ENCODE measurements at places on chromosomes 7 and 10. TPM values are rescaled to one million over a fixed set of nuclear protein-coding genes. Genes with fewer than 3 reads are reported as not detected.

DNA sequence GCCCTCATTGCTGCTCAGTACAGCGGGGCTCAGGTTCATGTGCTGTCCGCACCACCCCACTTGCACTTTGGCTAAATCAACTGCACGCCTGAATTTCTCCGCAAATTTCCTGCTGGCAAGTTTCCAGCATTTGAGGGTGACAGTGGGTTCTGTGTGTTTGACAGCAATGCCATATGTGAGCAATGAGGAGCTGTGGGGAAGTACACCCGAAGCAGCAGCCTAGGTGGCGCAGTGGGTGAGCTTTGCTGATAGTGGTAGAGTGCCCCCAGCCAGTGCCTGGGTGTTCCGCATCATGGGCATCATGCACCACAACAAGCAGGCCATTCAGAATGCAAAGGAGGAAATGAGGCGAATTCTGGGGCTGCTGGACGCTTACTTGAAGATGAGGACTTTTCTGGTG is 103.9 kb upstream of the POT1 start:
- no peaks in the 10 kb centered on the region for H3K27me3 ChIP-seq
- H3K4me1 ChIP-seq = no peaks in the 10 kb centered on the region
- no peak overlapping the region for H3K4me3 ChIP-seq
- H3K27ac ChIP-seq = no peak overlapping the region
- no peak for DNase-seq
- H3K36me3 ChIP-seq = no peaks in the 10 kb centered on the region

DNA sequence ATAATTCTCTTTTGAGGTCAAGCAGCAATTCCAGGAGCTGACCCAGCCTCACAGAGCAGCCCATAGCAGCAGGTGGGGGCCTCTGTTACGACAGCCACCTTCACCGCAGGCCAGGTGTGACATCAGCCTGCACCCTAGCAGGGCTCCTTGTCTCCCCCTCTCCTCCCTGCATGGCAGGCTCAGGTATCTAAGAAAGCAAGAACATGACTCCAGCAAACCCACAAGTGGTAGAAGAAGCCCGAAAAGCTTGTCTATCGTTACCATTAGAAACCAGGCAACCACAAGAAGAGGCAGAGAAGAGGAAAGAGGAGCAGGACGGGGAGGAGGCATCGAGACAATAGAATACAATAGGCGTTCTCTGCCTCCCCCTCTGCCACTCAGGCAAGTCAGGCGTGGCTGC is 104.0 kb upstream of the PRR15 start:
- H3K27me3 ChIP-seq = no peaks in the 10 kb centered on the region
- no peak overlapping the region for H3K27ac ChIP-seq
- no peaks in the 10 kb centered on the region for H3K4me1 ChIP-seq
- H3K4me3 ChIP-seq = no peak overlapping the region
- DNase-seq = no peak
- no peaks in the 10 kb centered on the region for H3K36me3 ChIP-seq

- no peak overlapping the region for H3K4me3 ChIP-seq
- DNase-seq = no peak
- H3K27me3 ChIP-seq = no peaks in the 10 kb centered on the region
- no peak overlapping the region for H3K27ac ChIP-seq
- no peaks in the 10 kb centered on the region for H3K36me3 ChIP-seq
Measured at GRCh38 chr7:83851551-83851950, 202.6 kb upstream of the SEMA3E start.

DNA sequence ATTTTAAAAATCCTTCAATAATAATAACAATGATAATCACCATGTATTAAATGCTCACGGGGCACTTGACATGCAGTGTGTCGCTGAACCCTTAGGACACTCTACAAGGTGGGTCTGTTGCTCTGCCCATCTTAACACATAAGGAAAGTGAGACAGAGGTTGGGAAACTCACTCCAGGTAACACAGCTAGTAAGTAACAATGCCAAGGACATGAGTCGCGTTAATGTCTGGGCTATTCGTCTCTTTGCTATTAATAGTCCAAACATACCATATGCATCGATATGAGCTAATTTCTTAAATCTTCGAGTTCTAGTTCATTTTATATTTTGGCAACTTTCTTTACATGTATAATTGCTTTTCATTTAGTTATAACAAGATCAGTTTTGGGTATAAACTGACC is 79.5 kb downstream of the BEND7 start:
- peaks cover 17% of the 10 kb centered on the region for H3K27me3 ChIP-seq
- no peaks in the 10 kb centered on the region for H3K36me3 ChIP-seq
- DNase-seq = no peak
- H3K4me3 ChIP-seq = no peak overlapping the region
- no peak overlapping the region for H3K27ac ChIP-seq

DNA sequence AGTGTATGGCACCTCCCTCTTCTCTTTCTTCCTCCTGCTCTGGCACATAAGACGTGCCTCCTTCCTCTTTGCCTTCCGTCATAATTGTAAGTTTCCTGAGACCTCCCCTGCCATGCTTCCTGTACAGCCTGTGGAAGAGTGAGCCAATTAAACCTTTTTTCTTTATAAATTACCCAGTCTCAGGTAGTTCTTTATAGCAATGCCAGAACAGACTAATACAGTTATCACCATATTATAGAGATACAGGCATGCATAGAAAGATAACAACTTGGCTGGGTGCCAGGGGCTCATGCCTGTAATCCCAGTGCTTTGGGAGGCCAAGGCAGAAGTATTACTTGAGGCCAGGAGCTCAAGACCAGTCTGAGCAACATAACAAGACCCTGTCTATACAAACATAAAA is 53.2 kb downstream of the GCC1 start:
- no peak for DNase-seq
- no peak overlapping the region for H3K4me3 ChIP-seq
- H3K4me1 ChIP-seq = peaks cover 5% of the 10 kb centered on the region
- no peaks in the 10 kb centered on the region for H3K36me3 ChIP-seq
- no peak overlapping the region for H3K27ac ChIP-seq

DNA sequence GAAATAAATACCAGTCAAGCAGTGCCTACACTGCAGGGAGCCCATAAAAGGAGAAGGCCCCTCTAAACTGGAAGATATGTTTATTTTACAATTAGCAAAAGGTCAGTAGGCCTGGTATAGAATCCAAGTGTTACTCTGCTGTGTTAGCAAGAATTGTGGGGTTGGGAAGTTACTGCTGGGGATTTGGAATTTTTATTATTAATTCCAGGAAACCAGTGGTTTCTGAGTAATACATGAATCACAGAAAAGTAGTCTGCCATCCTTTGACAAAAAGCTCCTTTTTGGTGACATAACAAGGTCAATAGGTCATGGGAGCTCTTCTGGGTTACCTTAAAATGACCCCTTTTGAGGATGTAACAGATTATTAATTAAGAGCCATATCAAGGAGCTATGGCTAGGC is 67.4 kb downstream of the ZNF92 start:
- H3K27ac ChIP-seq = no peak overlapping the region
- DNase-seq = no peak
- no peaks in the 10 kb centered on the region for H3K27me3 ChIP-seq
- H3K36me3 ChIP-seq = no peaks in the 10 kb centered on the region
- H3K4me3 ChIP-seq = no peak overlapping the region

GRCh38 chr7:92546856-92547497 is 18.4 kb downstream of the RBM48 start:
- H3K4me3 ChIP-seq = no peak overlapping the region
- peaks cover 7% of the 10 kb centered on the region for H3K27me3 ChIP-seq
- no peaks in the 10 kb centered on the region for H3K4me1 ChIP-seq
- DNase-seq = no peak
- no peaks in the 10 kb centered on the region for H3K36me3 ChIP-seq

GRCh38 chr7:48255046-48255445 is 83.8 kb downstream of the ABCA13 start:
- no peak overlapping the region for H3K4me3 ChIP-seq
- no peak overlapping the region for H3K27ac ChIP-seq
- H3K4me1 ChIP-seq = no peaks in the 10 kb centered on the region
- H3K27me3 ChIP-seq = peaks cover 6% of the 10 kb centered on the region

DNA sequence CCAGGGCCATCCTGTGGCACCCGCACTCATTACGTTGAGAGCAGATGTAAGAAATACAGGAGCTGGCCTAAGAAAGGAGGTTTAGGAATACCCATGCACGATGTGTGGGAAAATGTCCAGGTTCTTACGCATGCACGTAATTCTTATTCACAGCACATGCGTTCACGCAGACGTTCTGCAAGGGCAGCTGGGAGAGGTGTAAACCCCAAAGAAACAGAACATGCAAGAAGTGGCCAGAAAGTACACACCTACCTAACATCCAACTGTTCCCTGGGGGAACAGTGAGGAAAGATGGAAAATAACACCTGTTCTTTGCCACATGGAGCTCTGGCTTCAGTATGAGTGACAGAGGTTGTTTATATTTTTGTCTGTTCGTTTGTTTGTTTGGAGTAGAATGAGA is 285.6 kb downstream of the PRPF18 start:
- no peak for DNase-seq
- H3K27ac ChIP-seq = no peak overlapping the region
- no peak overlapping the region for H3K4me3 ChIP-seq

- DNase-seq = no peak
- H3K27ac ChIP-seq = no peak overlapping the region
- no peaks in the 10 kb centered on the region for H3K36me3 ChIP-seq
Measured at GRCh38 chr10:123257904-123258456, 103.8 kb downstream of the BUB3 start.

- no peaks in the 10 kb centered on the region for H3K4me1 ChIP-seq
- H3K27ac ChIP-seq = no peak overlapping the region
- H3K4me3 ChIP-seq = no peak overlapping the region
- no peaks in the 10 kb centered on the region for H3K36me3 ChIP-seq
- no peak for DNase-seq
Measured at GRCh38 chr7:523347-524336, 4.0 kb upstream of the PDGFA start.

- peaks cover 60% of the 10 kb centered on the region for H3K27me3 ChIP-seq
- no peak overlapping the region for H3K27ac ChIP-seq
- H3K36me3 ChIP-seq = no peaks in the 10 kb centered on the region
- H3K4me1 ChIP-seq = peaks cover 2% of the 10 kb centered on the region
- DNase-seq = no peak
- H3K4me3 ChIP-seq = no peak overlapping the region
Measured at GRCh38 chr10:86632009-86632800, 22.1 kb upstream of the OPN4 start.

GRCh38 chr10:111114758-111115500 is 38.1 kb downstream of the ADRA2A start:
- H3K4me1 ChIP-seq = peaks cover 9% of the 10 kb centered on the region
- peaks cover 2% of the 10 kb centered on the region for H3K27me3 ChIP-seq
- no peak for DNase-seq
- H3K36me3 ChIP-seq = no peaks in the 10 kb centered on the region
- H3K27ac ChIP-seq = no peak overlapping the region

DNA sequence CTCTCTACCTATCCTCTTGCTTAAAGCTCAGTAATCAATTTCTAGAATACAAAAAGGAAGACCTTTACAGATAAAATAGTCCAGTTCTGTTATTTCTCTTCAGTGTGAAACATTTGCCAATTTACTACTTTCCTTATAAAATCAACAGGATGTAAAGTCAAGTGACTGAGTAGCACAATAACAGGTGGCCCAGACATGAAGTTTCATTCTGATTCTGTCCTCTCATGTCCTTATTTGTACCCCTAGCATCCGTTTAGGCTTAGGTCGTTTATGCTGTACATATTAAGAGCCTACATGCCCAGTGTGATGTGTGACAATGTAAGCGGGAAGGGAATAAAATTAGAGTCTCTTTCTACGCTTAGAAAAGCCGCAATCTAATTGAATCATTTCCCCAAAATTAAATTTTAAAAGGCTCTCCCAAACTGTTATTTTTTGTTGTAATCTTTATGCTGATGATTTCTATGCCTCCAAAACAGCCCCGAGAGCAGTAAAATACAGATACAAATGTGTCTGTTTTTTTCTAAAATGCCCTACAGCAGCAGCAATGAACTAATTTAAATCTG is 29.1 kb downstream of the EPC1 start:
- H3K27ac ChIP-seq = no peak overlapping the region
- DNase-seq = no peak
- H3K36me3 ChIP-seq = peaks cover 31% of the 10 kb centered on the region

- no peak overlapping the region for H3K27ac ChIP-seq
- H3K27me3 ChIP-seq = no peaks in the 10 kb centered on the region
- DNase-seq = no peak
- peaks cover 9% of the 10 kb centered on the region for H3K4me1 ChIP-seq
- H3K4me3 ChIP-seq = no peak overlapping the region
Measured at GRCh38 chr7:73503229-73503628, 18.9 kb downstream of the BAZ1B start.

DNA sequence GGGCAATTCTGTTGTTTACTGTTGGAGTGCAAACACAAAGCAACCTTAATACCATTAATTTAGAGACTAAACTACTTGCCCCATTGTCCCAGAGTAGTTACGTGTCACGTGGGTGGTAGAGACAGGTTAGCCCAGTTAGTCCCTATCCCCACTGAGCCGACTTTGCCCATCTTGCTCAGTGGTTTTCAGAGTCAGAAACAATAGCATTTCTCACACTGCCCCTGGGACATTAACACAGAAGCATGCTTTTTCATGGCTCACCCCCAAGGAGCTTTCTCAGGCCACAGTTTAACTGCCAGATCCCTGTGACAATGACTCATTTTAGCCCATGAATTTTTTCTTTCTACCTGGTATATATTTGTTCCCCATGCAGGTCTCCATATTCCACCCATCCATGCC is 271.0 kb downstream of the POU6F2 start:
- no peaks in the 10 kb centered on the region for H3K4me1 ChIP-seq
- H3K4me3 ChIP-seq = no peak overlapping the region
- no peak overlapping the region for H3K27ac ChIP-seq
- no peak for DNase-seq

GRCh38 chr7:91031757-91032156 is 232.5 kb upstream of the FZD1 start:
- H3K4me3 ChIP-seq = no peak overlapping the region
- no peaks in the 10 kb centered on the region for H3K4me1 ChIP-seq
- no peak overlapping the region for H3K27ac ChIP-seq
- H3K36me3 ChIP-seq = no peaks in the 10 kb centered on the region

DNA sequence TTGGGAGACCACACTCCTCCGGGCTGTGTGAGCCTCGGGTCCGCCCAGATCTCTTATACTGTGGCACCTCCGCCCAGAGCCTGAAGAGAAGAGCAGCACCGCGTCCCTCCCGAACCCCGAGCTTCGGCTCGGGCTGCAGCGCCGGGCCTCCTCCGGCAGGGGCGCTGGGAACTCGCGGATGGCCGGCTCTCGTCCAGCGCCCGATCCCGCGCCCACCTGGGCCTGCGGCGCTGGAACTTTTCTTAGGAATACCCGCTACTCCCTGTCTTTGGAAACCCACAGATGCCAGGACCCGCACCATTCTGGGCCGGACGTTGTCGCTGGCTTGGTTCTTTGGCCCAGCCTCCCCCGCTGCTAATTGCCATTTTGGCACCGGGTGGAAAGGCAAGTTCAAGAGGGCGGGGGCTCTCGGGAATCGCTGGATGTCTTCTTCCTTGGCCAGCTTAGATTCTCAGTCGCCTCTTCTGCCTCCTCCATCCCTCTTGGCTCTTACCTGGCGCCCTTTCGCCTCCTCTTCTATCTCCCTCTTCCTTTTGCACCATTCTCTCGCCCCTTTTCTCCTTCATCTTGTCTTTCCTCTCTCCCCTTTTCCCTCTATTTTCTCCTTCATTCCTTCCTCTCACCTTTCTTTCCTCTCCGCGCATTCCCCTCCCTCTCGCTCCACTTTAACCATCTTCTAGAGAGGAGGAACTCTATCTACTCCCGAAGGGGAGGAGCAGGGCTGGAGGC is 2.1 kb upstream of the SORCS3 start:
- peak overlapping the region; percentile 31 for H3K4me3 ChIP-seq
- no peak for DNase-seq
- peaks cover 66% of the 10 kb centered on the region for H3K27me3 ChIP-seq
- H3K27ac ChIP-seq = no peak overlapping the region
- H3K36me3 ChIP-seq = no peaks in the 10 kb centered on the region
- peaks cover 12% of the 10 kb centered on the region for H3K4me1 ChIP-seq

SFRP4 gene
- total RNA-seq = not detected

HOXA10 gene
- total RNA-seq = not detected

SH2D4B gene
- 0.14 TPM for total RNA-seq

ITPRIP gene
- 25.4 TPM for total RNA-seq

CDHR3 gene
- total RNA-seq = 5.1 TPM

COL13A1 gene
- total RNA-seq = not detected

ITGB8 gene
- total RNA-seq = not detected

COL1A2 gene
- total RNA-seq = 0.47 TPM

All from activated naive CD8-positive, alpha-beta T cell treated with anti-CD3 and anti-CD28 coated beads, Interleukin-2, amount 10 ng/mL, durations not matched to agents 7 days and 5 days (primary cell).